GOT3 (cell line): ENCODE measurements at places on chromosomes 6 and 20.

DNA sequence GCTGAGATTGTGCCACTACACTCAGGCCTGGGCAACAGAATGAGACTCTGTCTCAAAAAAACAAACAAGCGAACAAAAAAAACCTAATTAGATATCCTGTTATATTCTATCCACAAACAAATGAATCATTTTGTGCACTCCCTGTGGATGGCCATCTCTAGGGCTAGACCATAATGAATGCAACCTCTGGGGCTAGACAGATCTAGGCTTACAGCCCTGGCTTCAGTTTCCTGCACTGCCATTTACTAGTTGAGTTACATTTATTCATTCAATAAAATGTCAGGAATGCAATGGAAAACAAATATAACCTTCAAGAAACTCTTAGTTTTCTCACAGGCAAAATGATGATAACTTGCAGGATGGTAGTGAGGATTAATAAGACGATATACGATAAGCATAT is 6.6 kb upstream of the RNF8 start:
- DNase-seq: no peak

GRCh38 chr6:111711476-111711875 is 105.8 kb upstream of the TRAF3IP2 start:
- DNase-seq: no peak

GRCh38 chr6:97304701-97305100 is 21.7 kb upstream of the MMS22L start:
- DNase-seq: no peak

- no peak for DNase-seq
Measured at GRCh38 chr20:46150943-46151342, 32.8 kb downstream of the CD40 start.

GRCh38 chr20:37317316-37317715 is 27.9 kb downstream of the MANBAL start:
- DNase-seq: no peak
